ENCODE measurements at places on chromosomes 2 and 18.

- DNase-seq, result no peak
These were observed 38.1 kb upstream of the LBH start for GRCh38 chr2:30193104-30193681.

DNA sequence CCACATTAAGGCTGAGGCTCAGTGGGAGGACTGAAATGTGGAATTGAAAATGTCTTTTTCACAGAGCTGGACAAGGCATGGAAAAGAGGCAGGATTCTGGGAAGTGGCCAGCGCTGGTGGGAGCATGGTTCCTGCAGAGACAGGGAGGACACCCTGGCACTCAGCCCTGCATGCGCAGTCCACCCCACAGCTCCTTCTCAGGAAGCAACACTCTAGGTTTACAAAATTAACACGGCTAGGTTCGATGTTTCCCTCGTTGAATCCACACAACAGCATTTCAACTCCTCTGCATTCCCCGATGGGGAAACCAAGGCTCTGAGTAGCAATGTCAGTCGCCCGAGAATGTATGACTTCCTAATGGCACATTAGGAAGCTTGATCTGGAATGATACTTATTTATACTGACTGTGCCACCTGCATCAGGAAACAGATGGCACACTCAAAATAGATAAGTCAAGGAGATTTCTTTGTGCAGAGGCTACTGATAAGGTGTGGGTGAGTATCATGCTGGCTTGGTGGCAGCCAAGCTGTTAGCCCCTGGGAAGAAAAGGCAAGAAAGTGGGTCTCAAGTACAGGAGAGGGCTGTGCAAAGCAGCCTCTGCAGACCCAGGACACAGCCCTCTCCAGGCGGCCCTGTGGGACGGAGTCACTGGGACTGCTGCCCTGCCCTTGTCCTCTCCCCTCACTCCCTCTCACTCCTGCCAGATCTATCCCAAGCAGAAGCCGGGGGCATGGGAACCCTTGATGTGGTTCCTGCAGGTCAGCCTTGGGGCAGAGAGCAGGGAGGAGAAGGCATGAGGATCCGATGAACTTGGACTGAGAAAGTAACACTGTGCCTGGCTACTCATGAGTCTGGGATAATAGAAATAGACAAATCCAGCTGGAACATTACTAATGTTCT lies 158.4 kb upstream of the FHL2 start:
- no peak for DNase-seq

- DNase-seq, result no peak
These were observed 62.4 kb downstream of the KCMF1 start for GRCh38 chr2:85033388-85033787.

DNA sequence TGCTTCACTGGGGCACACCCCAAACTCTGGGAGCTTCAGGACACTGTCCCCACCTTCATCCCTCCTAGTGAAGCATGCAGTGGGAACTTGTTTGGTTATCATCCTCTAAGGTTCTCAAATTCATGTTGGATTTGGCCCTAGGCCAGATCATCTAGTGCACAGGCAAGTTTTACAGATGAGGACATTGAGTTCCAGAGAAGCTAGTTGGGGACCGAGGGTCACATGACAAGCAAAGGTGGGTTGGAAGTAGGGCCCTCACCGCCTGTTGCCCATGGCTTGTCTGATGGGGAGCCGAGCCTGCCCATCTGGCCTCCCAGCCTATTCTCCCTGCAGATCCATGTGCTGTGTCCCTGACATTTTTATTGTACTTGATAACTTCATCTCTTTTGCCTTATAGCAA lies 2.8 kb downstream of the PRKCE start:
- no peak for DNase-seq

DNA sequence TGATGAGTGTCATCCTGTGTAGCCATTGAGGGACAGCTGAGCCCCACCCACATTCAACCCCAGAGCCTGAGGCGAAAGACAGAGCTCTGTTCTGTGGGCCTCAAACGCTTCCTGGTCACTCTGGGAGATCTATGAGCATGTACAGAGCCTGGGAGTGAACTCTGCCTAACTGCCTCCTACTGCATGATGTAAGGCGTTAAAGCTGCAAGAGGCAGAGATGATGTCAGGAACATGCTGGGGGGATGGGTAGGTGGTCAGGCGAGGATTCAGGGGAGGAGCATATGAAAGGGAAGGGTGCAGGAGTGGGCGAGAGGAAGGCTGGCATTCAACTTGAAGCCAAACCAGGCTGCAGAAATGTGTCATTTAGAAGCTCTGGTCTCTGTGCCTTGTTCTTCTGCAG lies 181.0 kb downstream of the TFCP2L1 start:
- no peak for DNase-seq

DNA sequence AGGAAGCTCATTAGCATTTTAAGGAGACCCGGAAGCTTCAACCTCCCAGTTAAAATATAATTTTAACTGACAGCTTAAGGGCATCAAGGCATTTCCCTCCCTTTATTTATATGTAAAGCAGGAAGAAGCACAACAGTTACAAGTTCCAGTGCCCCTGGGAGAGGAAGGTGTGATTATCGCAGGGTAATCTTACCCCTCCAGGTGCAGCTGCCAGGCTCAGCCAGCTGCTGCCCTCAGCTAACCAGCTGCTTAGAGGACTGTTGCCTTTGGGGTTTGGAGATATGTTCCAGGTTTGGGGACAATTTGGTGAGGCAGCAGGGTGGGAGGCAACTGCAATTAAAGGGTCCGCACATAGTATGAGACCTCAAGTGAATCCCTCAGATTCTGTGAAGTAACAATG lies 55.3 kb upstream of the SETBP1 start:
- DNase-seq, result peak; percentile 96

DNA sequence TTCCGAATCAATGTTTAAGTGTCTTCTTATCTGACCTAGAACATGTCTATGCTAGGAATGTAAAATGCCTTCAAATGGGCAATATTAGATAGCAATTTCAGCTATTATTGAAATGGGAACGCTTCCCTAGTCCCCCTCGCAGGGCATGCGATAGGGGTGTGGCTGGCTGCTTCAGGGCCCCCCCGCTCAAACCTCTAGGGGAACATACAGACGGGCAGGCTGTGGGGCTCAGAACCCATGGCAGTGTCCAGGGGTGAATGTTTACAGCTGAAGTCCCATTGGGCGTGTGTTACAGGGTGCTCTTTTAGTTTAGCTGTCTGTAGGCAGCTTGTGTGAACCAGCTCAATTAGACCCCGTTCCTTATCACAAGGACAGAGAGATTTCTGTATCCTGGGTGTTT lies 315.9 kb downstream of the DSEL start:
- no peak for DNase-seq

DNA sequence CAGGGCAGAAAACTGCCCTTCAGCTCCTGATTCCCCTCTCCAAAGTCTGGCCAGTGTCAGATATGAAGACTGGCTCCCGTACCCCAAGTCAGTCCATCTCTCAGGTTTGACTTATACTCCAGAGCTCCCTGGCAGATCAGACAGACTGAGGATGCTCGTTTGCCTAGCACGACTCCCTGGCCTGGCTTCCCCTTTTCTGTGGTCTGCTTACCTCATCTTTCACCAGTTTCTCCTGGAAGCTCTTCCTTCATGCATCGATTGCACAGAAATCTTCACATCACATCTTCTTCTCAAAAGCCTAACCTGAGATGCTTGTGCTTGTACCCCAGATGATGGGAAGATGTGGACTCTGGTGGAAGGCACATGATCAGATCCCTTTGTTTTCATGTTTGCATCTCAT lies 387.9 kb upstream of the POU3F3 start:
- DNase-seq, result no peak

DNA sequence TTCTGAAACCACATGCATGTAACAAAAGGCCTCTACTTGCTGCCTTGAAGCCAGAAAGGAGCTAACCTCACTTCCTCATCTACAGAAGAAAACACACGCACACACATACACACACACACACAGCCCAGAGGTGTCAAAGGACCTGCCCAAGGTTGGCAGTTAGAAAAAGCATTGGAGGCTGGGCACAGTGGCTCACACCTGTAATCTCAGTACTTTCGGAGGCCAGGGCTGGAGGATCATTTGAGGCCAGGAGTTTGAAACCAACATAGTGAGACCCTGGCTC lies 125.9 kb upstream of the RNF152 start:
- DNase-seq, result peak; percentile 44

DNA sequence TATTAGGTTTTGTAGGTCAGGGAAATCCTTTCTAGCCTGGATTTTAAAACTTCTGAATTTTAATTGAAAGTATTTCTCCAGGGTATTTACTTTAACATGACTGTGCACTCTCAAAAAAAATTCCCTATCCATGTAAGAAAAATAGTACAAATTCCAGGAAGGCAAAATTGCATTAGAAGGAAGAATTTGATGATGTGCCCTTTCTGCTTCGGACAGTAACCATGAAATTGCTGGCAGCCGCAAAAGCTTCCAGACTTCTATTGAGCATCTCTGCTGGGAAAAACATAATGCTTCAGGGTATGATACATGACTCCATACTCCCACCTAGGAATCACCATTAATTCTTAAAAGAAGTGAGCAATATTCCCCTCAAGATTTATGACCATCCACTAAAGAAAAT lies 17.2 kb upstream of the KLF7 start:
- DNase-seq, result no peak

DNA sequence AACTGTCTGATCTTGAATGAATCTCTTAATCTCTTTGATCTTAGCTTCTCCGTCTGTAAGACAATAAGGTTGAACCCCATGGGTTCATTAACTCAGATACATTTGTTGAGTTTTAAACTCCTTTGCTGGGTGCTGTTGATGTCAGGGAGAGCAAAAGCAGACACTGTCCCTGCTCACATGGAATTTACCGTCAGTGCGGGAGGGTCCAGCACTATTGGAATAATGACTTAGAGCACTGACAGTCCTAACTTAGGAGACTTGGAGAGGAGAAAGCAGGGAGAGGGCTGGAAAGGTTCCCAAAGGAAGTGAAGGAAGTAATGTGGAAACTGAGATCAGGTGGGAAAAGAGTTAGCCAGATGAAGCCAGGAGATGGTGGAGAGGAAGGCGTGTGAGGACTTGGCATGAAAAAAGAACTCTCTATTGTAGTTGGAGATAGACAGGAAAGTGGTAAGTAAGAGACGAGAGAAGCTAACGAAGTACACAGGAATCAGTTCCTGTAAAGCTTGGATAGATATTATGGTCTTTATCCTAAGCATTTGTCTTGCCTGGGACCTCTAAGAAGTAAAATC lies 141.4 kb upstream of the SERTAD2 start:
- no peak for DNase-seq

Data from NCI-H69 (cell line).